ENCODE measurements at places on chromosomes 2 and 18. TPM values are rescaled to one million over a fixed set of nuclear protein-coding genes. Genes with fewer than 3 reads are reported as not detected.
A peak's percentile ranks its signal among the peaks of the same experiment; 100 is the strongest.

The PID1 gene
- polyA plus RNA-seq = not detected

- no peaks in the 10 kb centered on the region for H3K4me1 ChIP-seq
- no peaks in the 10 kb centered on the region for H3K36me3 ChIP-seq
- H3K27me3 ChIP-seq = peaks cover 6% of the 10 kb centered on the region
- DNase-seq = no peak
- H3K27ac ChIP-seq = no peak overlapping the region
Observed at GRCh38 chr2:205613970-205614559, 68.2 kb upstream of the NRP2 start.

The DES gene
- polyA plus RNA-seq = not detected

DNA sequence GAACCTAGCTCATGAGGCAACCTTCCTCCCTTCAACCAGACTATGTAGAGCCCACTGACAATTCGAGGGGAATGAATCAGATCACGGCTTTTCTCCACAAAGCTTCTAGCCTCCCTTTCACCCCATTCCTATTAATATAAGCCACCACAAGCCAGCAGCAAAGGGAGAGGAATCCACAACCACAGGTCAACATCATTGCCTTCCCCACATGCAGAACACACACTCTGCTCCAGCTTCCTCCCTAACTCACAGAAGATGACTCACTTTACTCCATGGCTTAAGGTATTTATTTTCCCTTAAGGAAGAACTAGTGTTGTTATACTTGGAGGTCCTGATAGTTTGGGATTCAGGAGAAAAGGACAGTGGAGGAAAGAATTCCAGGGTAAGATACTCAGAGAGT is 272.2 kb downstream of the C1D start:
- DNase-seq = no peak
- H3K4me3 ChIP-seq = no peak overlapping the region
- H3K4me1 ChIP-seq = no peaks in the 10 kb centered on the region
- H3K36me3 ChIP-seq = no peaks in the 10 kb centered on the region
- H3K27ac ChIP-seq = no peak overlapping the region

GRCh38 chr2:9805435-9806297 is 37.6 kb upstream of the TAF1B start:
- no peak for DNase-seq
- no peak overlapping the region for H3K27ac ChIP-seq

DNA sequence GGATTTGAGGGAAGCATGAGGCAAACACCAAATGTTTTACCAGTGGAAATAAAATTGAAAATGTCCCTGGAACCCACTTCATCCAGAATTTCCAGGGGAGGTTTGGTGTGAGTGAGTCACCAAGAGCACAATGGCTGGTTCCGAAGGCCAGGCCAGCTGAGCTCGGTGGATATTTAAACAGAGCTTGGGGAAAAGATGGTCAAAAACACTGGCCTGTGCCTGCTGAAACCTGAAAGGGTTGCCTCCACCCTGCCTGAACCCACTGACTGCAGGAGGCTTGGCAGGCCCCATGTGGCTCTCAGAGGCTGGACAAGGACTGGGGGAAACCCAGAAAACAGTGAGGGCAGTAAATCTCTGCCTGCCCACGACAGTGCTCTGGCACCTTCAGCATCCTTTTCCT is 93.9 kb downstream of the TTC32 start:
- no peaks in the 10 kb centered on the region for H3K36me3 ChIP-seq
- no peak overlapping the region for H3K4me3 ChIP-seq
- DNase-seq = no peak
- no peak overlapping the region for H3K27ac ChIP-seq

The HRH4 gene
- polyA plus RNA-seq = 1.5 TPM

The ASPRV1 gene
- 1.0 TPM for polyA plus RNA-seq

DNA sequence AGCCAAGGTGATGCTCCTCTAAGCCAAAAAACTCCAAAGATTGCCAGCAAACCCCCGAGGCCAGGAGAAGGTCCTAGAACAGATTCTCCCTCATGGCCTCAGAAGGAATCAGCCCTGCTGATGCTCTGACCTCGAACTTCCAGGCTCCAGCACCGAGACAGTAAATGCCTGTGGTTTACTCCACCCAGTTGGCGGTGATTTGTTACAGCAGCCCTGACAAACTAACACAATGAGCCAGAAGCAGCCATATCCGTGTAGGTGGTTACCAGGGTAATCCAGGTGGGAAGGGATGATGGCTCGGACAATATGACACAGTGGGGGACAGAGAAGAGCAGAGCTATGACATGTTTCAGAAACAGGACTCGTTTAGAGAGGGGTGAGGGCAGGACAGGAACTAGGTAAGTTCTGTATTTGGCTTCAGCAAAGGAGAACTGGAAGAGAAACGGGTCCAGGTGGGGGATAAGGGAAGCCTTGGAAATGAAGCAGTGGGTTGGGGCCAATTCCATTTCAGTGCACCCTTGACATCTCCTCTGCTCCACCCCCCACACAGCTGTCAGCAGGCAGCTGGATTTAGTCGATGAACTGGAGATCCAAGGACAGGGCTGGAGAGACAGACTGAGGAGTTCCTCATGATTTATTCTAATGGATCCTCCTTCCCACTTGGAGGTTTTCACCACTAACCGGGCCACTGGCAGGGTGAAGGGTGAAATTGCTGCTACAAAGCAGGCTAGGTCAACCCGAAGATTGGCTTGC is 179.7 kb upstream of the SH3BP4 start:
- H3K27ac ChIP-seq = no peak overlapping the region
- no peak for DNase-seq
- H3K4me3 ChIP-seq = no peak overlapping the region
- H3K4me1 ChIP-seq = no peaks in the 10 kb centered on the region

- no peaks in the 10 kb centered on the region for H3K36me3 ChIP-seq
- H3K4me3 ChIP-seq = no peak overlapping the region
- no peak overlapping the region for H3K27ac ChIP-seq
- no peaks in the 10 kb centered on the region for H3K27me3 ChIP-seq
Observed at GRCh38 chr2:1778566-1778965, 34.3 kb upstream of the PXDN start.

GRCh38 chr18:24683925-24684324 is 223.5 kb downstream of the HRH4 start:
- H3K4me3 ChIP-seq = no peak overlapping the region
- no peaks in the 10 kb centered on the region for H3K27me3 ChIP-seq
- H3K36me3 ChIP-seq = no peaks in the 10 kb centered on the region
- no peak for DNase-seq

DNA sequence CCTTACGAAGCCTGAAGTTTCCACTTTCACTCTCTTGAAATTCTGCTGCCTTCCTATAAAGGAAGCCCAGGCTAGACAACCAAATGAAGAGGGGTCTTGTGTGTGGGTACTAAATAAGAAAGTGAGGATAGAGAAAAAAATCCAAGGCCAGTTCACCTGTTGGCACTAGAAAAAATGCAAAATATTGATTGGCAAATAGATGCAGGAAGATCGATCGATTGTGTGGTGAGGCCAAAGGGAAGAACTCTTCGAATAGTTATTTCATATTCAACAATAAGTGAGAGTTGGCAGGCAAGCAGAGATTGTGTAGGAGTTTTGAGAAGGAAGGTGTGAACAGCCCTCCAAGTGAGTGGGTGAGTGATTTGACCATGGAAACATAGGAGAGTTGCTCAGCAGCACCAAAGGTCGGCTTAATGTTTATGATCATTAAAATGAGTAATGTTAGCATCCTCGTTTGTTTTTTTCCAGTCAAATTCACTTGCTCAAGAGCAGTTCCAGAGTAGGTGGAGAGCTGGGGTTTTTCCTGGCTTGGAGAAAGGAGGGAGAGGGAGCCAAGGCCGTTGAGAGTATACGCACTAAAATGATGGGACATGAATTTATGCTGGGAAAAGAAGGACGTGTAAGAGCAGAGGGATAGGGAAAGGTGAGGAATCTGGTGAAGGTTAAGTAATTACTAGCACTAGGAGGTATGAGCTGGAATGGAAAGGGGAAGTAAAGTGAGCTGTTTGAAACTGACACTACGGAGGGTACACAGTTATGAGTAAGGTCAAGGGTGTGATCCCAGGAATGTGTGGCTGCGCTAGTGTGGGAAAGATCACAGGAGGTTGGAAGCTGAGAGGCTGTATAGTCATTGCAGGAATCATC is 1.1 kb upstream of the NAPG start:
- peaks cover 37% of the 10 kb centered on the region for H3K4me1 ChIP-seq
- H3K4me3 ChIP-seq = peak overlapping the region; percentile 87
- DNase-seq = no peak
- H3K36me3 ChIP-seq = no peaks in the 10 kb centered on the region
- H3K27ac ChIP-seq = peak overlapping the region; percentile 85

- H3K36me3 ChIP-seq = no peaks in the 10 kb centered on the region
Observed at GRCh38 chr2:45941531-45942236, 290.2 kb downstream of the PRKCE start.

- H3K27me3 ChIP-seq = no peaks in the 10 kb centered on the region
- no peaks in the 10 kb centered on the region for H3K4me1 ChIP-seq
- no peak overlapping the region for H3K27ac ChIP-seq
- no peaks in the 10 kb centered on the region for H3K36me3 ChIP-seq
Observed at GRCh38 chr2:165068487-165068757, 113.1 kb upstream of the SLC38A11 start.

The UNC50 gene
- 44.9 TPM for polyA plus RNA-seq

The WDCP gene
- 3.4 TPM for polyA plus RNA-seq

DNA sequence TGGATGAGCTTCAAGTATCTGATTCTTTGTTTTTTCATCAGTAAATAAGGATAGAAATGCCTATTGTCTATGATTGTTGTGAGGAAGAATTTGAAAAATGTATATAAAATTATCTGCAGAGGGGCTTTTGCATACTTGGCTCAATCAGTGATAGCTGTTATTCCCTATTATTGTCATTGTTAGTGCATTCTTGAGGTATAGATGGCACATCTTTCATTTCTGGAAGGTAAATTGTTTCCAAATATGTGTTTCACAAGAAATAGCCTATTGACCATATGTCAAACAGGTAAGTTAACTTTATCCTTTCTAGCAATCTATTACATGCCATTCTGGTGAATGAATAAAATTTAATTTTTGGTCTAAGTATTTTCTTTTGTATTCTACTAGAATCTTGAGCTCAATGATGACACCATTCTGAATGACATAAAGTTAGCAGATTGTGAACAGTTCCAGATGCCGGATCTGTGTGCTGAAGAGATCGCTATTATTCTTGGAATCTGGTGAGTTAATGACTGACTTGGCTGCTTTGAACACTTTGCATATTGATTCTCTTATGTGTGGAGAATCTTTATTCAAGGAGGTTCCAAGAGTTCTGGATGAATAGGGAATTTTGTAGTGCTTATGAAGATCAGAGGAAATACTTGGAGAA is 44.2 kb downstream of the TTC27 start:
- no peaks in the 10 kb centered on the region for H3K4me1 ChIP-seq
- H3K36me3 ChIP-seq = peaks cover 26% of the 10 kb centered on the region
- H3K27ac ChIP-seq = no peak overlapping the region
- no peak for DNase-seq
- no peaks in the 10 kb centered on the region for H3K27me3 ChIP-seq

- H3K27ac ChIP-seq = no peak overlapping the region
- peak; percentile 14 for DNase-seq
- H3K4me3 ChIP-seq = no peak overlapping the region
- H3K36me3 ChIP-seq = peaks cover 12% of the 10 kb centered on the region
Observed at GRCh38 chr2:152743002-152743401, 24.6 kb downstream of the ARL6IP6 start.

The DYNAP gene
- polyA plus RNA-seq = not detected

DNA sequence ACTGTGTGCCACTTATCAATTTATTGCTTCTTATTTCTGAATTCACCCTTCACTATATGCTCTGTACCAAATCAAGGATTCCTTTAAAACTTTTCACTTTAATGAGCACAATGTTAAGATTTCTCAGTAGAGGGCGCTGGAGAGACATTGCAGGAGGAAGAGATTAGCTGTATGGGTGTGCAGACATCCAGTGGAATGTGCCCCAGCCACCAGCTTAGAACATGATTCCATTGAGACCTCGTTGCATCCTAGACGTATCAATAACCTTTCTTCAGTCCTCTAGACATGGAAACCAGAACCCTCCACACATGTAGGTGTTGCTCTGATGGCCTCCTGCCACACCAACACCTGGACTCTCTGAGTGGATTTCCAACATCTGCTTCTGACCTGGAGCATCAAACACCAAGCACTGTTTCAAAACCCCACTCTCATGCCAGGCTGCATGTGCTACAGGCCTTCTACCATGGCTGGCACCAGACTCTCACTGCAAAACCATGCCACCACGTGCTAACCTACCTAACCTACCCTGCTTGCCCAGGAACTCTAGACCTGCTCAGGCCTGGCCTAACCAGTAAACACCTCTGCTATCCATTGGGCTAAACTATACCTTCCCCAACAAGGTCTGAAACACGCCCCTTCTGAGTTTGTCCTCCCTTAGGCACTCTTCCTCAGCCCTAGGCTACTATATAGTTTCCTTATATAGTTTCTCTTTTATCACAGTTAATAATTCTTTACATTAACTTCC is 633.2 kb upstream of the PKDCC start:
- peak; percentile 42 for DNase-seq
- H3K4me1 ChIP-seq = no peaks in the 10 kb centered on the region
- no peaks in the 10 kb centered on the region for H3K36me3 ChIP-seq
- no peaks in the 10 kb centered on the region for H3K27me3 ChIP-seq

The BOLL gene
- not detected for polyA plus RNA-seq

The TRPM8 gene
- polyA plus RNA-seq = not detected

DNA sequence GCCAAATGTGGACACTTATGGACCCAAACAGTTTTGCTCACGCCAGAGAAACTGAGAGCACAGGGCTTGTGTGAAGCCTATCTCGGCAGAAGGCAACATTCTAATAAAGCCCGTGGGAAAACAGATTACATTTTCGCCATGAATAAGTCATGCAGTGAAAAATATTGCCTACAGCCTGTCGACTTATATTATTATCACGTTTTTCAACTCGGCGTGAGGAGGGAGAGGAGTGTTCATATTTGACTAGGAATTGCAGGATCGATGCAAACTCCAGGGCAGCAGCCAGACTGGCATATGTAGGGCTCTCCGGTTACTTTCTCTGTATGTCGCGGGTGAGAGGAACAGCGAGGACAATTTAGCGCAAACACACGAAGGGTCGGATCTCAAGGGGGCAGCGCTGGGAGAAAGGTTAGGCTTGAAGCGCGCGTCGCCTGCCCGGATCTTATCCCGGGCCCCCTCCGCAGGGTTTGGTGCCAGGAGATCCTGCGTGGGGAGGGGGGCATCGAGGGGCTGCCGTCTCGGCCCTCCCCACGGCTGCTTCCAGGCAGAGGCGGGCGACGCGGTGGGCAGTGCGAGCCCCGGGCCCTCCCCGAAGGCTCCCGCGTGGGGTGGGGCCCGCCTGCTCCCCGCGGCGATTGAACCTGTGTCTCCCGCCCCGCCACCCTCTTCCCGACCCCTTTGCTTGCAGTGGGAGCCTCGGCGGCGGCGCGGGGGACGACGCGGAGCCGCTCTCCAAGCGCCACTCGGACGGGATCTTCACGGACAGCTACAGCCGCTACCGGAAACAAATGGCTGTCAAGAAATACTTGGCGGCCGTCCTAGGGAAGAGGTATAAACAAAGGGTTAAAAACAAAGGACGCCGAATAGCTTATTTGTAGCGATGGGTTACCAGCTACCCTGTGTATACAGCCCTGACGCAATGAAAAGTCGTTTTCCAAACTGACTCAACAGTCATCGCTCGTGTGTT is 4.4 kb downstream of the ADCYAP1 start:
- H3K4me1 ChIP-seq = peaks cover 24% of the 10 kb centered on the region
- no peak for DNase-seq
- no peak overlapping the region for H3K27ac ChIP-seq
- no peaks in the 10 kb centered on the region for H3K36me3 ChIP-seq

GRCh38 chr2:210389856-210390255 is 74.9 kb upstream of the MYL1 start:
- no peaks in the 10 kb centered on the region for H3K36me3 ChIP-seq
- DNase-seq = no peak
- peaks cover 2% of the 10 kb centered on the region for H3K27me3 ChIP-seq

The PROM2 gene
- polyA plus RNA-seq = not detected

The MALL gene
- polyA plus RNA-seq = 0.13 TPM
